Effector memory CD8-positive, alpha-beta T cell (primary cell): ENCODE measurements at places on chromosomes 6 and 20.

GRCh38 chr6:21245488-21245887 is 348.1 kb upstream of the SOX4 start:
- DNase-seq: no peak

DNA sequence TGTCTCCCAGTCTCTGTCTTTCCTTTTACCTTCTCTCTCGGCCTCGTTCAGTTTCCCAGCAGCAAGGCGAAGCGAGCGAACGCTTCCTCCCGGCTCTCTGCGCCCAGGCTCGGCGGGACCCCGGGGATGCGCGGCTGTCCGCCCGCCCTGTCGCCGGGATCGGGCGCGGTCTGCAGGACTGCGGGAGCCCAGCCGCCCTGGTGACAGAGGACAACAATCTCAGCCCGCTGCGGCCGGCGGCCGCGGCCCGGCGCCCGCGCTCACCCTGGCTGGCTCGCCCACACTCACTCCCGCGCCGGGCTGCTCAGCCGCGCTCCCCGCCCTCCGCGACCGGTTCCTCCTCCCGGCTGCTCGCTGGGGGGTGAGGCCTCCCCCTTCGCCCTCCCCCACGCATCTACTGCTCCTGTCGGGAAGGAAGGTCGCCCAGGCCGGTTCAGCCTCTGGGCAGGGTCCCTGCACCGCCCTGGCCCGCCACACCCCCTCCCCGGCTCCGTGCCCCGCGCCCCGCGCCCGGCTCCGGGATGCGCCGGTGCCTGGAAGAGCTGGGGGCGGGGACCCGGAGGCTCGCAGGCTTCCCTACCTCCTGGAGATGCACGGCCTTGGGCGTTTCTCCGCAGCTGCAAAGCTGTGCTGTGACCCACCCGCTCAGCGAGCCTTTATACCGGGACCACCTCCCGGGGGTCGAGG is 410 bp downstream of the SYNE1 start:
- peak; percentile 4 for DNase-seq

- DNase-seq: no peak
Observed at GRCh38 chr20:38723848-38724625, at the start of gene SLC32A1. Gene SLC32A1 (plus strand): TSS chr20:38724486. CDS start chr20:38724725, 239 bp downstream.

GRCh38 chr20:62762376-62762775 is 33.9 kb upstream of the MRGBP start:
- no peak for DNase-seq

GRCh38 chr6:29887330-29887818 is 55.0 kb upstream of the HLA-A start:
- DNase-seq: peak; percentile 41

GRCh38 chr6:100307561-100307960 is 157.2 kb downstream of the SIM1 start:
- no peak for DNase-seq

DNA sequence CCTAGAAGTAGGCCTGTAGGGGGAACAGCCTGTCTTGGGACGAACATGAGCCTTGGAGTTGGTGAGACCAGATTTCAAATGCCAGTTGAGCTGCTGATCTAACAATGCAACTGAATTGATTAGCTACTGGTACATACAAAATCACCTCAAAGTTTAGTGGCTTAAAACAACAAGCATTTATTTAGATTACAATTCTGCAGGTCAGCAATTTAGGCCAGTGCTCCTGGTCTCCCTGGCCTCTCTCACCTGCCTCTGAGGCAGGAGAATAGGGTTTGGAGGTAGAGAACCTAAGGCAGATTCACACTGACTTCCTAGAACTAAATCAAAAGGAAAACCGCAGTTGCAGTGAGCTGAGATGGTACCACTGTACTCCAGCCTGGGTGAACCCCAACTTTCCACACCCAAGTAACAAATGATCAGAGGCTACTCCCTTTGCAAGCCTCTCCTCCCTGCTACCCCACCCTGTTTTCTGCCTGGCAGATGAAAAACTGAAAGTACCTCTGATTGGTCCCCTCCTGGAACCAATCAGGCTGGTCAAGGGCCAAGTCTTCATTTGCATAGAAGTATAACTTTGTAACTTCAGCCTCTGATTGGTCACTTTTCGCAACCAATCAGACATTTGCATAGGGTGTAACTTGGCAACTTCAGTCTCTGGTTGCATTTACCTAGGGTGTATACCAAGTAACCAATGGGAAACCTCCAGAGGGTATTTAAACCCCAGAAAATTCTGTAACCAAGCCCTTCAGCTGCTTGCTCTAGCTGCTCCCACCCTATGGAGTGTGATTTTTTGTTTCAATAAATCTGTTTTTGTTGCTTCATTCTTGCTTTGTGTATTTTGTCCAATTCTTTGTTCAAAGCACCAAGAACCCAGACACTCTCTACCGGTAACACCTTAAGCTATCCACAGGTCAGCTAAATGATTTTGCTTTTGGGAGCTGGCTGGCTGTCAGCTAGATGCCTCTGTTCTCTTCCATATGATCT is 8.1 kb upstream of the UBR2 start:
- peak; percentile 9 for DNase-seq

DNA sequence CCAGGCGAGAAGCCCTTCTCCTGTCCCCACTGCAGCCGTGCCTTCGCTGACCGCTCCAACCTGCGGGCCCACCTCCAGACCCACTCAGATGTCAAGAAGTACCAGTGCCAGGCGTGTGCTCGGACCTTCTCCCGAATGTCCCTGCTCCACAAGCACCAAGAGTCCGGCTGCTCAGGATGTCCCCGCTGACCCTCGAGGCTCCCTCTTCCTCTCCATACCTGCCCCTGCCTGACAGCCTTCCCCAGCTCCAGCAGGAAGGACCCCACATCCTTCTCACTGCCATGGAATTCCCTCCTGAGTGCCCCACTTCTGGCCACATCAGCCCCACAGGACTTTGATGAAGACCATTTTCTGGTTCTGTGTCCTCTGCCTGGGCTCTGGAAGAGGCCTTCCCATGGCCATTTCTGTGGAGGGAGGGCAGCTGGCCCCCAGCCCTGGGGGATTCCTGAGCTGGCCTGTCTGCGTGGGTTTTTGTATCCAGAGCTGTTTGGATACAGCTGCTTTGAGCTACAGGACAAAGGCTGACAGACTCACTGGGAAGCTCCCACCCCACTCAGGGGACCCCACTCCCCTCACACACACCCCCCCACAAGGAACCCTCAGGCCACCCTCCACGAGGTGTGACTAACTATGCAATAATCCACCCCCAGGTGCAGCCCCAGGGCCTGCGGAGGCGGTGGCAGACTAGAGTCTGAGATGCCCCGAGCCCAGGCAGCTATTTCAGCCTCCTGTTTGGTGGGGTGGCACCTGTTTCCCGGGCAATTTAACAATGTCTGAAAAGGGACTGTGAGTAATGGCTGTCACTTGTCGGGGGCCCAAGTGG is 5.3 kb downstream of the SNAI1 start:
- DNase-seq: no peak

DNA sequence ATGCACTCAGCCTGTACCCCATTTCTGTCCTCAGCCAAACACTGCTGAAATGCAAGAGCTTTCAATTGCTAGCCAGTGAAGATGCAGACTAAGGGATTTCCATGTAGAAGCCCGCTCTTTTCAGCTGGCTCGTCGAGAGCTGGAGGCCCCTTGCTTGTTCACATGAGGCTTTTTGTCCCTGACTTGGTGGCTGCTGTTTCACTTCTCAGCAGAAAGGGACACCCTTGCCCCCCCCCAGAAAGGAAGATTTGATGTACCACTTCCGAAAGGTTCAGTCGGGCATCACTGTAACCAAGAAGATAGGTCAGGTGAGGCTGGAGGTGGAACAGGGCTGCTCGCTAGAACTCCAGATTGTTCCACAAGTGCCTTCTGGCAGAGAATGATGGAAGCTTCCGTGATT is 23.3 kb downstream of the PTPN1 start:
- DNase-seq: no peak

- DNase-seq: peak; percentile 50
Observed at GRCh38 chr20:46089167-46089416, 670 bp downstream of the NCOA5 start.

DNA sequence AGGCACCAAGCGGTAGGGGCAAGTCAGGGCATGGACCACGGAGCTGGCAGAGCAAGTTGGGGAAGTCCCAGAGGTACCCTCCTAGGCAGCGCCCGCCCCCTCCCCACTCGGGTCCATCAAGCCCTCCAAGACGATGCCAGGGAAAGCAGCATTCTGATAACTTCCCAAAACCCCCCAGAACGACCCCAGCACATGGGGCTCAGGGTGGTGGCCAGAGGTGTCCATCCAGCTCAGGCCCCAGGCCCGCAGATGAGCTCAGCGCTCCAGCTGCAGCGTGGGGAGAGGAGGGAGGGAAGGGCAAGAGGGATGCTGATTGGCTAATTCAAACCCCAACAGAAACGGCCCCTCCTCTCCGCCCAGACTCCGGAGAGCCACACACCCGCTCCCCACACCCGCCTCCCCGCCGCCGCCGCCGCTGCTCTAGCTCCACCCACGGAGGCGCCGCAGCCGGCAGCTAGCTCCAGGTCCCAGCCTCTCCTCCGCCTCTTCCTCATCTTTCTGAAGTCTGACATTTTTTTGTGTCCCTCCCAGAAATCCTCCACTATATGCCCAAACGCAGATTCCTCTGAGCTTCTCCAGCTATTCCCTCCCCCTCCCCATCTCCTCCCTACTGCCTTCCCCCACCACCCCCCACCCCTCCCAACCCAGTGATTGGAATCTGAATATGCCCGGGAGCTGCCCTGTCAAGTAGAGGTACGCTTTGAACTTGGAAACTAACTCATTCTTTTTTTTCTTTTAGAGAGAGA is 40.3 kb upstream of the TLDC2 start:
- peak; percentile 69 for DNase-seq

- peak; percentile 4 for DNase-seq
Observed at GRCh38 chr6:144653885-144654505, 368.9 kb downstream of the UTRN start.
